ENCODE measurements at places on chromosomes 6 and 20. TPM values are rescaled to one million over a fixed set of nuclear protein-coding genes. Genes with fewer than 3 reads are reported as not detected.
A peak's percentile ranks its signal among the peaks of the same experiment; 100 is the strongest.

The CST4 gene
- total RNA-seq = not detected

The POLR1H gene
- 80.6 TPM for total RNA-seq

The POLR1C gene
- total RNA-seq = 200 TPM

GRCh38 chr6:140966676-140967075 is 1166.0 kb upstream of the GJE1 start:
- DNase-seq = no peak

DNA sequence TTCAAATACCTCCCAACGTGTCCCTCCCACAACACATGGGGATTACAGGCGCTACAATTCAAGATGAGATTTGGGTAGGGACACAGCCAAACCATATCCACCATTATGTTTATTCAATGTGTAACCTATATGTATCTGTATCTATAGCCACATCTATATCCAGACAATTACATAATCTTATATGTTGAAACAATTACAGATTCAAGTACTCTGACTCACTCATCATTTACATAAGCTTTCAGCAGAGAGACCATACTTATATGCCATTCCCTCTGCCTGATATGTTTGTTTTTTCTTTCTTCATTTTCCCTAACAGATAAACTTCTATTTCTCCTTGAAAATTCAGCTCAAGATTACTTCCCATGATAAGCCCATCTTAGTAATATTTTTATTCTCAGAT is 163.6 kb downstream of the LAMA2 start:
- DNase-seq = no peak

DNA sequence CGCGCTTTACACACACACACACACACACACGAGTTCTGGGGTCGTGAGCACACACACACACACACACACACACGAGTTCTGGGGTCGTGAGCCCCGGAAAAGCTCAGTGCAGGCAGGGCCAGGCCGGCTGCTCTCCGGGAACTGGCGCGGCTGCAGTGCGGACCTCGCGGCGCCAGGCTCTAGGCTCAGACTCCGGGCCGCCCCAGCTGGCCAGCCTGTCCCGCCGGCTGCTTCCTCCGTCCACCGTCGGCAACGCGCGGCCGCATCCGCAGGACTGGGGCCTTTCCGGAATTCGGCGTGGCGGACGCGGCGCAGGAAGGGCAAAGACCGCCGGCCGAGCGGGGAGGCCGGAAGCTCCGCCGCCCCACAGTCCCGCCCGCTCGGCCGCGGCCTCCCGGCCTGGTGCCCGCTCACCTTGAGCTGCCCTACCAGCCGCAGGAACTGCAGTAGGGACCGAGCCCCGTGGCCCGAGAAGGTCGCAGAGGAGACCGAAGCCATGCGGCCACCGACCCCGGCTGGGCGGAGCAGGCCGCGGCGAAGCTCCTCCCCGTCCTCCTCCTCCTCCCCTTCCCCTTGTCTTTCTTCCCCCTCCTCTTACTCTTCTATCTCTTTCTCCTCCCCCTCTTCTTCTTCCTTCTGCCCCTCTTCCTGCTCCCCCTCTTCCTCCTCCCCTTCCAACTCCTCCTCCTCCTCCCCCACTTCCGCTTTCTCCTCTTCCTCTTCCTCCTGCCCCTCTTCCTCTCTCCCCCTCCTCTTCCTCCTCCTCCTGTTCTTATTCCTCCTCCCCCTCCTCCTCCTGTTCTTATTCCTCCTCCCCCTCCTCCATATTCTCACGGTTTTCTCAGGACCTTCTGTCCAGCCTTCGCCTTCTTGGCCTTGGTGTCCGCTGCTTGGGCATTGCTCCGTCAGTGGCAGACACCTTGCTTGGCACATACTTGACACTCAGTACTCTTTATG is at the start of gene HDDC2:
Gene HDDC2, minus strand, starts transcription at position 533 of the 957 bp plus-strand sequence. Its CDS starts 35 bp downstream, at position 498.
- peak; percentile 48 for DNase-seq

- no peak for DNase-seq
Measured at GRCh38 chr20:39916236-39916765, 772.7 kb downstream of the MAFB start.
